ENCODE measurements at places on chromosomes 6 and 20.

GRCh38 chr6:105968603-105969333, 117.4 kb upstream of the PRDM1 start:
- no peak for DNase-seq

DNA sequence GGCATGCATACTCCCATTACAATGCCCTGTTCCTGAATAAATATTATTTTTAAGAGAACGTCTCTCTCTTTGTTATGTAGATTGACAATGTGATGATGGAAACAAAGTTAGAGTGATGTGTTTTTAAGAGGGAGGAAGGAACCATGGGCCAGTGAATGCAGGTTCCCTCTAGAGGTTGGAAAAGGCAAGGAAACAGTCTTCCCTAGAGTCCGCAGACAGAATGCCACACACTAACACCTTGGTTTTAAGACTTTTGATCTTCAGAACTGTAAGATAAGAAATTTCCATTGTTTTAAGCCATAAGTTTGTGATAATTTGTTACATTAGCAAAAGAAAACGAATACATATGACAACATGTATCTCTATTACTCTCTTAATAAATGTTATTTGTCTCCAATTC, 4.7 kb upstream of the CENPW start:
- DNase-seq: no peak

DNA sequence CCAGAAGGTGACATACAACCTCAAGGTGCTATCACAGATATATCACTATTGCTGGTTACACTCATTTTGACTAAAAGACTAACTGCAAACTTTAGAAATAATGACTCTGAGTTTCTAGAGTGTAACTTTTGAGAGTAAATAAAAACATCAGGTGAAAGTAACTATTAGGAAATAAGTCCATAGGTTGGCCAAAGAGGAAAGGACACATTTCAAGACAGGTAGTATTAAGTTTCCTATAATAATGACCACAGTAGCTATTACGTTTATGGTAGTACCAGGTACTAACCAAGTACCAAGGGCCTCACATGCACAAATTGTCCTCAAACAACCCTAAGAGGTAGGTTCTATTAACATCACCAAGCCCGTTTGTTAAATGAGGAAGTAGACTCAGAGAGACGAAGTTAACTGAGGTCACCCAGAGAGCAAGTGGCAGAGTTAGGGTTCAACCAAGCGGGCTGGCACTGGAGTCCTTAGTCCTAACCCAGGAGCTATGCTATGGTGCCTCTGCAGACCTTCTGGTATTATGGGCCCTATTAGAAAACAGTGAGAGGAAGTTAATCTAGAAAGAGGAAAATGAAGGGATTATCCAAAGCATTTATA, 36.8 kb downstream of the HEBP2 start:
- DNase-seq: peak; percentile 21

- no peak for DNase-seq
These were observed 14.9 kb upstream of the UBE2V1 start for GRCh38 chr20:50127587-50128519.

- DNase-seq: no peak
These were observed 82.4 kb downstream of the TMEM242 start for GRCh38 chr6:157240960-157241311.

DNA sequence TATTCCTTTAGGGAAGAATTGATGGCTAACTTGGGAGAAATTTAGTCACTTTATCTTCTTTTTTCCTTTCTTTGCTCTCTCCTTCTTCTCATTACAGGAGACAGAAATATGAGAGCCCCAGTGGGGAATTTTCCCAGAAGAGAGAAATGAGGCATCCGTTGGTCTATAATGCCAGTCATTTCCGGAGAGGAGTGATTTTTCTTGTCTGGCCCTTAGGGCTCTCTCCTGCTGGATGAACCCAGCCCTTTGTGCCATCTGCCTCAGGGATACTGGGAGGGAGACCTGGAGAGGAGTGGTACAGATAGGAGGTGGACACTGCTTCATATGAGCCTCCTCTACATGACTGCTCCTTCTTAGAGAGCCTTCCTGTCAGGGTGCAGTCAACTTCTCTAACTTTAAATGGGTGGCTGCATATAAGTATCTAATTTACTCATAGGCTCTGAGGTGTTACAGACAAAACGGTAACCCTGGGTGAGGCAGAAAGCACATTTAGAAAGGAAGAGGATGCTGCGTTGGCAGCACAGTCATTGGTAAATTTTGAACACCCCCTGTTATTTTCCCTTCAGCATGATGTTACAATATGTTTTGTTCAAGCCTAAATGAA, 21.9 kb downstream of the RIMS1 start:
- no peak for DNase-seq

GRCh38 chr20:14069796-14070195, 74.5 kb downstream of the MACROD2 start:
- no peak for DNase-seq

DNA sequence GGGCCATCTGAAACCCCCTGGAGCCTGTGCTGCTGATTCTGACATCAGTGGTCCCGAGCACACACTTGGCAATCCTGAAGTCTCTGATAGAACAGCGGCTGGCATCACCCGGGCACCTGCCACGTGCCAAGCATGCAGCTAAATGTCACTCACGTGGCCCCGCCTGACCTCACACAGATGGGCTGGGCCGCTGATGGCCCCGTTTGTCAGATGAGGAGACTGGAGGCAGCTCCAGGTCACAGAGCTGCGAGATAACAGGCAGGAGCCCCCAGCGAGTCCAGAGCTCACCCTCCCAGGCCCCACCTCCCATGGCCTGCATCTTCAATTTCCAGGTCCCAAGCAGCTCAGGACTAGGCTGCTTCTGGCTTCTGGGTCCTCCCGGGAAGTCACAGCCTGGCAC, 67.2 kb downstream of the YTHDF1 start:
- no peak for DNase-seq

- DNase-seq: no peak
These were observed 100.1 kb downstream of the YTHDF1 start for GRCh38 chr20:63115651-63116411.

- DNase-seq: no peak
These were observed 43.5 kb downstream of the ZFAND3 start for GRCh38 chr6:37862992-37863391.

DNA sequence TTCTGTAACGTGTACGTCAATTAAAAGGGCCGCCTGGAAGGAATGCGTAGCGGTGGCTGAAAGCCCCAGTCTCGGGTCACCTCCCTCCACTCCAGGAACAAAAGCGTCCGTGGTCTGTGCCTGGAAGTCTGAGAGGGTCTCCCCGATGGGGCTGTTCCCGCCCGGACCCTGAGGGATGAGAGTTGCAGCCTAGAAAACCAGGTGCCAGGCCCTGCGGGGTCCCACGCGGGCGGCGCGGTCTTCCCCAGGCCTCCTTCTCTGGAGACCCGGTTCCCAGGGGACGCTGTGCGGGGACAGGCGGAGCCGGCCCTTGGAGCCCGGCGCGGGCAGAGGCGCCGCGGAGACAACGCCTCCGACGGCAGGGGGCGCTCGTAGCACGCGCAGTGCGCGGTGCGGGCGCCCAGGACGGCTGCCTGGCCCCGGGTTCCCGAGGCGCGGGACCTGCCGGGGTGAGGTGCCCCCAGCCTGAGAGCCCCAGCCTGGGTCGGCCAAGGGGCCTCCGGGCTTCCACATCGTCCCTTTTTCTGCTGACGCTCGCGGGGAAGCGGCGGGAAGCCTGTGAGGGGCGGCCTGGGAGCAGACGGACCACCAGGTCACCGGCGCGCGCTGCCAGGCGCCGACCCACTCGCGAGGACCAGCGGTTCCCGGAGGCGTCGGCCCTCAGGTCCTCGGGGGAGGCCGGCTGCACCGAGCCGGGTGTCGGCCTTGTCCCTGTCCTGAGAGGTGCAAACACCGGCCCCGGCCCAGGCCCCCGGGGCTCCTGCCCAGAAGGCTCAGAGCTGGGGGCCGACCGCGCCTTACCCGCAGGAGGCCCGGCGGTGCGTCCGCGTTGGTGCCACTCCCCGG, 5.3 kb upstream of the FOXC1 start:
- no peak for DNase-seq

DNA sequence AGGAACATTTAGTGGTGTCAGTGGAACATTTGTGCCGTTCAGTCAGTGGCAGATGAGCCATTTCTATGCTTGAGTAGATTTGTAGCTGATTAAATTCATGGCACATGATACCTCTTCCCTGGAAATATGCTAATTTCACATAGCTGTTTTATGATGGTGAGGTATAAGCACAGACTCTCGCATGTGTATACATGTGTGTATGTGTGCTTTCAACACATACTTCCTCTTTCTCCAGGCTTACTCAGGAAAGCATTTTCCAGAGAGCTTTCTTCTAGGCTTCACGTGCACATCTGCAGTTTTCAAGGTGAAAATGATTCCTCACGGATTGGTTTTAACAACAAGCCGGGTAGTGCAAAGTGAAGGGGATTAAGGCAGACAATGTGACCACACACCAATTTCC, 396.5 kb downstream of the HDGFL1 start:
- no peak for DNase-seq

DNA sequence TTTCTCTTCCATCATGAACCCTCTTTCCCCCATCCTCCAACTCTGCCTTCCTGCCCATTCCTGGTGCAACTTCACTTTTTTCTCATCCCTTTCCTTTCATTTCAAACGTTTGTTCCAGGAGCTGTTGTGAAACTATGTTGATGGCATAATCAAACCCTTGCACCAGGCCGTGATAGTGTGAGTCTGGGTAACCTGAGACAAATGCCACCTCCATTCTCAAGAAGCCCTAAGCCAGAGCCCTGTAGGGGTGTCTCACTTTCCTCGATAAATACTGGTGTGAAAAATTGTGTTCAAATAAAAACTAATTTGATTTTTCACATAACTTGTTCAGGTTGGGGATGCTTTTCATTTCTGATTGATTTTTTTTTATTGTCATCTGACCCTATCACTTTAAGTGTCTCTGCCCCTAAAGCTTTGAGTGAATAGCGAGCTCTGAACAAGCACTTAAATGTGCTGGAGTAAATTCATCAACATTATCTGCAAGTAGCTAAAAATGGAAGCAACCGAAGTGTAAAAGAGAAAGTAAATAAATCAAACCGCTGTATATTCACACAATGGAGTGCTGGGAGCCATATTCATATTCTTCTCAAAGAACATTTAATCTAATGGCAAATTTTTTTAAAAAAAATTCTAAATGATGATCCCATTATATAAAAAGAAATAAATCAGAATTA, 303.1 kb upstream of the CDYL start:
- DNase-seq: no peak

DNA sequence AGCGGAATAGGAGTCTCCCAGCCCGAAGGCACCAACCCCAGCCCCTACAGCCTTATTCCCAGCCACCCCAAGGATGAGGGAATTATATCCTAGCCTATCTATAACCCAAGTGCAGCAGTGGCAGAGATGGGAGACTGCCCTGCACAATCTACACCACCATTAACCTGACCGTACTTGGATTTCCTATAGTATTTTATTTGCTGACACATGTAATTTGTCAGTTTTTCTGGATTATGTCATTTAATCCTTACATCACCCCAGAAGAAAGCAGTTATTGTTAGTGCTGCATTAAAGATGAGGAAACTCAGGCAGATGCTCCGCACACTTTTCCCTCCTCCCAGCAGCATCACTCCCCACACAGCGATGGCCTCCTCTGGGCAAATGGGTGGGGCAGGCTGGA, 6.0 kb downstream of the BFSP1 start:
- no peak for DNase-seq

GRCh38 chr20:47984437-47984836, 199.2 kb upstream of the SULF2 start:
- no peak for DNase-seq

DNA sequence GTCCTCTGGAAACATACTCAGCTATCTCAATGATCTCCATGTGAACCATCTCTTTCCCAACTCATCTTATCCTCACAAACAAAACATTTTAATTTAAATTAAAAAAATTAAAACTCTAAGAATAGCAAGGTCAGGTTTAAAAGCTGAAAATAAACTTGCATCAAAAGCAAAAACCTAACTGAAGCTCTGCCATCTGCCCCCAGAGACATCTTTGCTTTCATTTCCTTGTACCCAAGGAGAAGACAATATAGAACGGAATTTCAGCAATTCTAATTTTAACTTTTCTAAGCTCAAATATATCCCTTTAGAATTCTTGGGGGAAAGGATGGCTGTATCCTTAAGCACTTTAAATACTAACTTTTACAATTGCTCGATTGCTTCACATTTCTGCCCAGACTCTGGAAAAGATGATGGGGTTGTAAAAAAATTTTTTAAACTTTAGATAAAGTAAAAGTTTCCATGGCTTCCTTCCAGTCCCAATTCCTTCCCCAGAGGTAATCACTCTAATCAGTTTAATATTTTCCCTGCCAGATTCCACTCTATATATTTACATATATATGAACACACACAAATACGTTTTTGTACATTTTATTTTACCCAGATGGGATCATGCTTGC, 69.2 kb upstream of the SMIM29 start:
- DNase-seq: no peak

- DNase-seq: peak; percentile 4
These were observed 1211.1 kb upstream of the GJE1 start for GRCh38 chr6:140921366-140922226.

GRCh38 chr20:18055261-18055660, 2.5 kb downstream of the OVOL2 start:
- no peak for DNase-seq

- DNase-seq: no peak
These were observed 99.6 kb upstream of the HMGCLL1 start for GRCh38 chr6:55678330-55679224.

Data from SIG-M5 (cell line).